Activated CD4-positive, alpha-beta memory T cell treated with anti-CD3 and anti-CD28 coated beads for 36 hours (primary cell): ENCODE measurements at places on chromosomes 5 and 9.

DNA sequence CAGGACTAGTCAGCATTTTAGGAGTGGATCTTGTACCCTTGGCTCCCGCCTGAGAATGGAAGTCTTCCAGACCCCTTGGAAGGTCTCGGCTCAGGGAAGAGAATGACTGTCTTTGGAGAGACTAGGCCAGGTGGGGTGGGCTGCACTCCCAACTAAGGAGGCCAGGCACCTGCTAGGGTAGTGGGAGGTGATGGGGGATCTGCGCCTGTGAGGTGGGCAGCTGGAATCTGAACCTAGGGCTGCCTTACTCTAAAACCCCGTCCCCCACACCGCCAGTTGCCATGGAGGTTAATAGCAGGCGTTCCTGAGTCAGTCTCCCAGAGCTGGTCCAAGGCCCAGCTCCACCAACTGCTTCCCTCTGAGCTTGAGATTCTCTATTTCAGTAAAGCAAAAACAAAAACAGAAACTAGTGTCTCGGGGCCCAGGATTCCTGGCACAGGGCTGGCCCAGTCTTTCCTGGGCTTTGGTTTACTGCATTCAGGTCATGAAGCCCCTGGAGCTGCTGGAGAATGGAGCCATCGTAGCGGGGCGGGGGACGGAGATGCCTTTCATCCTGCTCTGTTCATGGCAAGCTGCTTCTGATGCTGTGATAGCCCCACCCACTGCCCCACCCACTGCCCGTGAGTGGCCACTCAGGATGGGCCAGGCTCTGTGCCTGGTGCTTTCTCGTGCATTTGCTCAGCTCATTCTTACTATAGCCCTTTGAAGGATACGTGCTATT lies 57.5 kb downstream of the DAB2IP start:
- DNase-seq = no peak

DNA sequence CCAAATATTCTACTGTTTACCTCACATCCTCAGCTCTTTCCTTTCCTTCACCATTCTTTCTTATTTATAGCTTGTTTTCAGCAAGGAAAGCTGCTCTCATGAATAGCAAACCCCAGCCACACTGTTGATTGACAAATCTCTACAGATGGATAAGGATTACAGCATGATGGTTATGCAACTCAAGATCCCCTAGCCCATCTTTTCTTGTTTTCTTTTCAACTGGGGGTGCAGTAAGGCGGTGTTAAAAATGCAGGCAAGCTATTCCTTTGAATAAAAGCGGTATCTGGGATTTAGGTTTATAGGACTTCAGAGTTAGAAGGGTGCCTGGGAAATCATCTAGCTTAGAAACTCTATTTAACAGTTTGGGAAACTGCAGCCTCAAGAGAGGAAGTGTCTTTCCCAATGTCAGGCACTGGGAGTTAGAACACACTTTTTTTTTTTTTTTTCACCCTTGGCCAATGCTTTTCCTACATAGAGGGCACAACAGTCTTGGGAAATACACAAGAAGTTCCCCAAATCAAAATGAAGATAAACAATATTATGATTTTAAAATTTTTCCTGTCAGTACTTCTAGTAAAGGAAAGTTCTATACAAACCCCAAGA lies 2.6 kb downstream of the SPARC start:
- no peak for DNase-seq

DNA sequence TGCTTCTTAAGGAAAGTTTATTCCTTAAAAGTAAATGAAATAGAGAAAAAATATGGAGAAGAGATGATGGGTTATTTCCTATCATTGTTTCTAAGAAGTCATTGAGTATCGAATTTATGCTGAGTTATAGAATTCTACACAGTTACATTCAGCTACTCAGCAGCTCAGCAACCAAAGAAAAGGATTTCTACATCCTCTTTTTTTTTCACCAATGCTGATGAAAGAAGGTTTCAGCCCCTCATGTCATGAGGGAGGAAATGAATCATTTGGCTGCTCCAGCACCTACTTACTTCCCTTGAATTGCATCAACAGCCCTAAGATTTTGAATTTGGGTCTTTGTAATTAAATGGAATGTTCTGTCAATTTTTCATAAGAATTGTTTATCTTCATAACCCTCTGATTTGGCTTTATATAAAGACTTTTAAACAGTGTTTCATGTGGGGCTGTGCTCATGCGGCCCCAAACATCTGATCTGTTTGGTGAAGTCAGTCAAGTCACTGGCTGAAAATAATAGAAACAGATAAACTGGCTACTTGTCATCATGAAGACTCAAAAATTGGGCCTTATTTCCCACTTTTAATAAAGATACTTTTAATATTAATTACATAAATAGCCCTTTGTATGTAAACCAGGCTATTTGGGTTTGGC lies 18.5 kb upstream of the SNX2 start:
- DNase-seq = no peak

GRCh38 chr9:18893046-18893445 lies 140.0 kb downstream of the SAXO1 start:
- no peak for DNase-seq

DNA sequence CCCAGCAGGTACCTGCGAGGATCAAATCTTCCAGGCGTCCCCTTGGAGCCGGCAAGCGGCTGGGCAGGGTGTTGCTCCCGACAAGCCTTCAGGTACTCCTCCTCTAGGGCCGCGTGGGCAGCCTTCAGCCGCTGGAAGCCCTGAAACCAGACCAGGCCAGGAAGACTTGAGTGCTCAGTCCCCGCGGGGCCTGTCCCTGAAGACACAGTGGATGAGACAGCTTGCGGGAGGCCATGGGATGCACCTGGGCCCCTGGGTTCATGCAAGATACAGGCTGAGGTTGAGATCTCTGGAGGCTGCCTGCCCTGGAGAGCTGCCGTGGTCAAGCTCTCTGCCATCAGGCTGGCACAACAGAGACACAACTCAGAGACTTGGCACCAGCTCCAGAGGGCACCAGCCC lies 25.4 kb downstream of the AKNA start:
- no peak for DNase-seq

GRCh38 chr5:1808439-1808838 lies 7.2 kb downstream of the NDUFS6 start:
- no peak for DNase-seq

- DNase-seq = no peak
These were observed 522 bp downstream of the BHMT start for GRCh38 chr5:79111960-79112702.

DNA sequence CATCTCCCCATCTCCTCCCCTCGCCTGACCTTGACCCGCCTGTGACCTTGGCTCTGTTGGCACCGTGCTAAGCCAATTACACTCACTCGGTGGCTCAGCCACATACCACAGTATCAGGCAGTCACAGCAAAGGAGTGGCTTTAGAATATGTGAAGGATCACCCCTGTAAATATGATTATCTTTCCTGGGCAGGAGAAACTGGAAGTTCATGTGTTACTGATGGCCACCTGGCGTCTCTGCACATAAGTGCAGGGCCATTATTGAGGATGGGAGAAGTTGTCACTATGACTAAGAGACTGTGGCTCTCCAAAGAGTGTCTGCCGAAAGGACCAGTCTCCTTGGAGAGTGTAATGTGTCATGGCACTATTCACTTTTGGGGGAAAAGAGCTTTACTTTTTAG lies 116.9 kb upstream of the S1PR3 start:
- no peak for DNase-seq

DNA sequence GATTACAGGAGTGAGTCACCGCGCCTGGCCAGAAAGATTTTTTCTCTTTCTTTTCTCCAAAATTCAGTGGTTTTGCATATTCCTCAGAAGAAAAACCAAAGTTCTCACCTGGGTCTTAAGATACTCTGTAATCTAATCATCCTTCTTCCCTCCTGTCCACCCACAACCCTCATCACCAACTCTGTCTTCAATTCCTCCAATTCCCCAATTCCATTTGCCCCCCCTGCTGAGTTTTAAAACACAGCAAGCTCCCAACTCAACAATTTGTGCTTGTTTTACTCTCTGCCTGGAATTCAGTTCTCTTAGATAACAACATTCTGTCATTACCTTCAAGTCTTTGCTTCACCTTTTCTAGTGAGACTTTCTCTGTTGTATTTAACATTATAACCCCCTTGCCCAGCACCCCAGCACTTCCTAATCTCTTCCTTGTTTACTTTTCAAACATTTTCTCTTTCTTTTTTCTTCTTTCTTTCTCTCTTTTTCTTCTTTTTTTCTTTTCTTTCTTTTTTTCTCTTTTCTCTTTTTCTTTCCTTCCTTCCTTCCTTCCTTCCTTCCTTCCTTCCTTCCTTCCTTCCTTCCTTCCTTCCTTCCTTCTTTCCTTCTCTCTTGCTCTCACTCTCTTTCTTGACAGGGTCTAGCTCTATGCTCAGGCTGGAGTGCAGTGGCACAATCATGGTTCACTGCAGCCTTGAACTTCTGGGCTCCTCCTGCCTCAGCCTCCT lies 7.8 kb downstream of the TEX48 start:
- no peak for DNase-seq

DNA sequence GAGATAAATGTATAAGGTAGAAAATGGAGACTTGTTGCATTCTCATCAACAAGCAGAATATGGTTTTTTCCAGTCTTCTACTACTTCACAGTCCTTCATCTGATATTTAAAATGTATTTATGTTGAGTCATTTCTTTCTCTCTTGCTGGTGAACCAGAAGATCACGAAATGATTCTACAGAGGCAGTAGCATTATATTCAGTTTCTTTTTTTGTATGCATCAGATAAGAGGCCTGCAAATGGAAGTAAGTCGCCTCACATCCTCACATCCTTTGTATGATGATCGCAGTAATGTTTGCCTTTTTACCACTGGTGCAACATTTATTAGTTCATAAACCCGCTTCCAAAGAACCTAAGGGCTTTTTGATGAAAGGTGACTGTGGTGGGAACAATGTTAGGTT lies 22.1 kb upstream of the IL13 start:
- no peak for DNase-seq

- no peak for DNase-seq
These were observed 1.9 kb downstream of the HOMER1 start for GRCh38 chr5:79512049-79512448.

DNA sequence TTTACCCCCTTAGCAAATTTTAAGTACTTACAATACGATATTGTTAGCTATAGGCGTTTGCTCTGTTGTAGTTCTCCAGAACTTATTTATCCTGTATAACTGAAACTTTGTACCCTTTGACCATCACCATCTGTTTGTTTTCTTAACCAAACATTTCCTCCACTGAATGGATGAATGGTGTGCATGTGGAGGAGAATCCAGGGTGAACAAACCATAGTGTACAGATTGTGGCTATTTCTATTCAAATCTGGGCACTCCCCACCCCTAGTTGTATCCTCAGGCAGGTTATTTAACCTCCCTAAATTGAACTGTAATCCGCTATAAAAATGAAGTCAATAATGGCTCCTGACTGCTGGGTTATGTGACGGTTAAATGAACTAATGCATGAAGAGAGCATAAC lies 21.4 kb upstream of the HAPLN1 start:
- DNase-seq = no peak

GRCh38 chr5:95900383-95900958 lies 61.2 kb downstream of the ELL2 start:
- no peak for DNase-seq

- no peak for DNase-seq
These were observed 1.3 kb upstream of the LPCAT1 start for GRCh38 chr5:1524799-1525623.

DNA sequence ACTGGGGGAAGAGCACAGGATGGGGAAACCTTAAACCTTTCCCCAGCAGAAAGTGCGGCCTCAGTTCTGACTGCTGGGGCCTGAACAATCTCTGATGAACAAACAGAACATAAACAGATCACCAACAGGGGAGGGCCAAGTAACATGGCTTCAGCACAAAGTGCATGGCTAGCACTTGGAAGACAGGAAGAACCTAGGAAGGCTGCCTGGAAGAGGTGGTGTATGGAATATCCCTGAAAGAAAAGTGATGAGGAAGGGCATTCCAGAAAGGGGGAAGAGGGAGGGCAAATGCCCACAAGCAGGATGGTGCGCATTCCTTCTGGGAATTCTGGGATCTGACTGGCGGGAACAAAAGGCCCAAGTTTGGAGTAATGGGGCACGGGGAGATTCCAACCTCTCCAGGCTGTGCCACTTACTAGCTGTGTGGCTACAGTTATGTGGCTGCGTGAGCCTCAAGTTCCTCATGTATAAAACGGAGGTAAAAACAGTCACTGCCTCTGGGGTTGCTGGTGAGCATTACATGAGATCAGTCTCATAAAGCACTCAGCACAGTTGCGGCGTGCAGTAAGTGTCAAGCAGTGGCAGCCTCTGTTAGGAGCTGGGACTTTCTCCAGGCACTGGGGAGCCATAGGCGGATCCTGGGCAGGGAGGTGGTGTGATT lies 1.6 kb downstream of the PDGFRB start:
- DNase-seq = no peak

GRCh38 chr5:39341896-39342295 lies 22.4 kb downstream of the C9 start:
- no peak for DNase-seq

- no peak for DNase-seq
These were observed 1458.8 kb upstream of the ACO1 start for GRCh38 chr9:30925635-30926034.

GRCh38 chr5:83270311-83270710 lies 193.0 kb downstream of the XRCC4 start:
- DNase-seq = no peak

GRCh38 chr9:127878652-127879390 lies 1.3 kb upstream of the AK1 start:
- no peak for DNase-seq

DNA sequence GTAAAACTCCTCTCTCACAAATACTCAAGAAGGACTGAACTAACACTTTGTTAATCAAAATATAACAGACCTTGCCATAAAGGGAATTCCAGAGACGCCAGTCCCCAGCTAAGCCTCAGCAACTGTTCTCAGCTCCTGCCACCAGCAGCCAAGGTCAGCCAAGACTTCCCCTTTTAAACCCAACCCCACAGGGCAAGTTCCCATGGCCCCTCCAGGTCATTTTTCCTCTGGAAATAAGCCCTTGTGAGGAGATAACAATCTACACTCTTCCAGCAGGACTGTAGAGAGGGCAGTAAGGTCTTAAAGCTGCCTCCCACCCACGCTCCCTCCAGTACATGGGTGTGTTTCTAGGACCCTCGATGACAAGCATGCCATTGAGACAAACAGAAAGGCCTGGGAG lies 78.3 kb downstream of the DPYSL3 start:
- no peak for DNase-seq

DNA sequence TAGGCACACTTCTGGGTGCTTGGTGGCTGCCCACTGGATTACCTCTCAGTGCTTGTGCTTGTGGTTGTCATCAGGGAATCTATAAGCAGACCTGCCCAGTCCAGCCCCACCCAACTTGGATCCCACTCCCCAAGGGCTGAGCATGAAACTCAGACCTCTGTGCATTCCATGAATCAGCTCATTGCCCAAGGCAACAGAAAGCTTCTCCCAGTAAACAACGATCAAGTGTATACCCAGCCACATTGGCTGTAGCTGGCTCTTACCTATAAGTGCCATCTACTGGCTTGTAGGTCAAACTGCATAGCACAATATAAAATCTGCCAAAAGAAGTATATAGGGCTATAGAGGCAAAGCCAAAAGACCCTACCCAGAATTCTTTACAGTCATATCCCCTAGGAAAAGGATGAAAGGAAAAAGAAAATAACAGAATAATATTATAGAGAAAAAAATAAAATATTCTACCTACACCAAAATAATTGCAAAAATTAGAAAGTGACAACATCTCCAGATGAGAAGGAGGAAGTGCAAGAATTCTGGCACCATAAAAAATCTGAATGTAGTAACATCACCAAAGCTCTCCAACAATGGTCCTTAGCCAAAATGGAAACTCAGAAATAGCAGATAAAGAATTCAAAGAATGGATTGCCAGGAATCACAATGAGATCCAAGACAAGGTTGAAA lies 321.0 kb upstream of the TRPC7 start:
- DNase-seq = no peak
